Anterior cingulate cortex (tissue), 58 donors: ENCODE measurements at places on chromosomes 4 and X.

DNA sequence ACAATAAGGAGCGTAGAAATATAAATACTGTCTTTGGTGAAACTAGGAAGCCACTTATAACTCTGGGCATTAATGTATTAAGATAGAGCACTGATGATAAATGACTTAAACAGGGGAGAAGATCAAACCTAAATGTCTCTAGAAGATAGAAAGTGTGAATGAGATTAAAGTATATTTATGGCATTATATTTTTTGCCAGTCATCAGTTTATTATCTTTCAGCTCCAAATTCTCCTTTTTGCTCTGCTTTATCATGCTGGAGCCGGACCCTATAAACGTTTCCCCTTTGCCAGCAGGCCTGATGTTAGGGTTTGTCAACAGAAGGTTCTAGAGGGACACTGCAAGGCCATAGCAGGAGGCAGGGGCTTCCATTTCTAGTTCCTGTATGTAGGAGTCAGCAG lies 76.4 kb downstream of the TBC1D19 start:
- no peak for DNase-seq

DNA sequence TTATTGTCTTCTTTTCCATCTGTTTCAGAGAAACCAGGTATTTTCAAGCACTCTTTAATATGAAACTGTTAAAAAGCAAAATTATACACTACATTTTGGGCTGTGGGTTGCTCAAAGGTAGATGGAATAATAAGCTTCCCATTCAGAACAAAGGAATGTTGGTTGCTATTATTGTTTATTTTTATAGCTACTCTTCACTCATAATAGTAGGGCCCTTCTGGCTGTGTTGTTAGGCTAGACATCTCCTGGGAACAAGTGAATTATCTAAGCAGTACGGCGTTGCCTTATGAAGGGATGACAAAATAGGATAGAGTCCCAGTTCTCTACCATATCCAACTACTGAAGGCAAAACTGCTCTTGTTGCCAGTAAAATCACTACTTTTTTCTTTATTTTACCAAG lies 34.2 kb downstream of the TENM3 start:
- no peak for DNase-seq

DNA sequence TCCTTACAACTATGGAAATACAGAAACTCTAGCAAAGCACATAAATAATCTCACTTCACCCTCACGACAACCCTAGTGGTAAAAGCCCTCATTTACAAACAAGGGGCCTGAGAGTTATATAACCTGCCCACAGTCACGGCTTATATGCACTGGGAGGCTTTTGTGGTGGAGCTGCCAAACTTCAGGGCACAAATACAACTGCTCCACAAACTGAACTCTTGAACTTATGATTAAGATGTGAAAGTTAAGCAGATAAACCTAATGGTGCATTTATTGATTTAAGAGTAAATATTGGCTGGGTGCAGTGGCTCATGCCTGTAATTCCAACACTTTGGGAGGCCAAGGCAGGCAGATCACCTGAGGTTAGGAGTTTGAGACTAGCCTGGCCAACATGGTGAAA lies 19.0 kb downstream of the SLC2A9 start:
- no peak for DNase-seq

DNA sequence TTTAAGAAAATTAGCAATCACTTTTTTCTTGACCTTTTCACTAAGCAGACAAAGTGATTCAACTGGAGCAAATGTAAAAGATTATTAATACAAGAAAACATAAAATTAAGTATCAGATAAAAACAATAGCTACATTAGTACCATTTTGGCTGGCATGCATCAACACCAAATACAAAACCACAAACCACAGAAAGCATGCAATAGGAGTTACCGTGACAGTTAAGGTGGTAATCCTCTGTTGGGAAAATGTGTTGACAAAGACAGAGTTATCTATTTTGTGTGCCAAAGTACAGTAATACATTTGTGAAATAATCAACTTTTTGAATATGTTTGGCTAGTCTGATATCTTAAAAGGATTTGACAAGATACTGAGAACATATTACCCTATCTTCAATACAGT lies 89.8 kb upstream of the ETNPPL start:
- DNase-seq, result no peak

- no peak for DNase-seq
These were observed 105.9 kb downstream of the SH3RF1 start for GRCh38 chr4:169164669-169165415.

DNA sequence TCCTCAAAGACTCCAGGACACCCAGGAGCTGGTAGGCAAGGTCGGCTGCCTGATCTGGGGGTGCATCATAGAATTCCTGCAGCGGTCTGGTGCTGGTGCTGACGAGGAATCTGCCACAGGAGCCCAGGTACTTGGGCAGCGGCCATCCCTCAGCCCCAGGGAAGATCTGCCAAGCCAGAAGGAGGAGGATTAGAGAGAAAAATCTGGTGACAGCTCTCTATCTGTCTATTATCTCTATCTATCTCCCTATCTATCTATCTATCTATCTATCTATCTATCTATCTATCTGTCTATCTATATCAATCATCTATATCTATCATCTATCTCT lies 46.7 kb downstream of the DIPK2B start:
- no peak for DNase-seq

GRCh38 chr4:168273838-168274237 lies 44.7 kb downstream of the DDX60 start:
- no peak for DNase-seq

- no peak for DNase-seq
These were observed 95.7 kb downstream of the ANTXR2 start for GRCh38 chr4:79977131-79977840.

DNA sequence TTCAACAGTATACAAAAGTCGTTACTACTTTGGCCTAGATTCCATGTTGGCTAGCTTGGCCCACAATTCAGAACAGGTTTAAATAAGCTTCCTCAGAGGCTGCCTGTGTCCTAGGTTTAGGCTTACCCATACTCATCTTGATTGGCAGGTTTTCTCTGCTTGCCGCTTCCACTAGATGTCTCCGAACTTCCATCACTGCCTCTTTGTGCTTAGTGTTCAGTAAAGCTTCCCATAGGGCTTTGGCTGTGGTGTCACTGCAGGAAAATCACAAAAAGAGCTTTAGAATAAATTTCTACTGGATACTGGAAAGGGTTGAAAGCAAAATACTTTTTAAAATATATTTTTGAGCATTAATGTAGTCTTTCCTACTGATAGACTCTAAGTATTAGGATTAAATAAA lies 52.4 kb downstream of the SCFD2 start:
- DNase-seq, result peak; percentile 24

GRCh38 chrX:37830371-37830770 lies 17.0 kb downstream of the DYNLT3 start:
- DNase-seq, result no peak

DNA sequence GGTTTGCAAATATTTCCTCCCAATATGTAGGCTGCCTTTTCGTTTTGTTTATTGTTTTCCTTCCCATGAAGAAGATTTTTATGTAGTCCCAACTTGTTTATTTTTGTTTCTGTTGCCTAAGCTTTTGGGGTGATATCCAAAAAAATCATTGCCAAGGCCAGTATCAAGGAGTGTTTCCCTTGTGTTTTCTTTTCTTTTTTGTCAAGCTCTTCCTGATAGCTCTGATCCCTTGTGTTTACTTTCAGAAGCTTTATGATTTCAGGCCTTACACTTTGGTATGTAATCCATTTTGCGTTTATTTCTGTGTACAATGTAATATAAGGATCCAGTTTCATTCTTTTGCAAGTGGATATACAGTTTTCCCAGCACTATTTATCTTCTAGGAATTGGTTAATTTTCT lies 93.9 kb downstream of the KLHL13 start:
- no peak for DNase-seq

DNA sequence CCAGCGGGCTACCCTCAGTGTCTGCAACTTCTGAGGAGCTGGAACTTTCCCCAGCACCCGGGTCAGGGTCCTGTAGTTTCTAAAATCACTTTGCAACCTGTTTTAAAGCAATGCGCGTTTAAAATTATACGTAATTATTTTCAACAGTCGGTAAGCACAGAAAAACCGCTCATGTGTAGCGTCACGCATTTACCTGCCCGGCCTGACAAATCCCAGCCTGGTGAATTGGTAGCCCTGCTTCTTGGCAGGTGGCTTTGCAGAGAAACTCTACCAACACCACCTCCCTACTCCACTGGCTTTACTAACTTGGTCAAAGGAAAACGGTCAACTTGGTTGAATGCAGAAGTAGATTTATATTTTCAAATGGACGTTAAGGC lies 640 bp downstream of the BANK1 start:
- DNase-seq, result peak; percentile 3

DNA sequence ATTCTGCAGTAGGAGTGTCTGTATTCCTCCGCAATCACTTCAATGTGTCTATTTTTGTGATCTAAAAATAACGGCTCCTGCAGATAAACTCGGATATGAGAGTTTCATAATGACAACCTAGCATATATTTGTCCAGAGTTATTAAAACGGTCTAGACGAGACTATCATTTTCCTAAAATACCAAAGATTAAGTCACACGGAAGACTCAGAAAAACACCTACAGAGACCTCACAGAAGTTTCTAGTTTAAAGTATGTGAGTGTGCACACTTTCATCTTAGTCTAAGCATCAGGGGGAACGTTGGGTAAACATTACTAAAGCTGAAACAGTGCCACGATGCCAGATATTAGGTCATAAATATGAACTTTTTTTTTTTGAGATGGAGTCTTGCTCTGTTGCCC lies 156.9 kb downstream of the AFAP1 start:
- no peak for DNase-seq

DNA sequence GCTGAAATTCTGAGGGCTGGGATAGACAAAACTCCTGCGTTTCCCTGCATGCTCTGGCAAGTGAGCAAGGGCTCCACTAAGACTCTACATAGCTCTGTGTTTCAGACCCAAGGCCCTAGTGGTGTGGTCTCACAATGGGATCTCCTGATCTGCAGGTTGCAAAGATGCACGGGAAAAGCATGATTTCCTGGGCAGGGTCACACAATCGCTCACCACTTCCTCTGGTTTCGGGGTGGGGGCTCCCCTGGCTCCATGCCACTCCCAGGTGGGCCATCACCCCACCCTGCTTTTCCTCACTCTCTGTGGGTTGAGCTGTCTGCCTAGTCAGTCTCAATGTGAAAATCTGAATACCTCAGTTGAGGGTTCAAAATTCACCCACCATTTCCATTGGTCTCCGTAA lies 111.5 kb downstream of the KLF8 start:
- DNase-seq, result no peak

GRCh38 chr4:55722132-55722531 lies 86.0 kb upstream of the NMU start:
- no peak for DNase-seq

DNA sequence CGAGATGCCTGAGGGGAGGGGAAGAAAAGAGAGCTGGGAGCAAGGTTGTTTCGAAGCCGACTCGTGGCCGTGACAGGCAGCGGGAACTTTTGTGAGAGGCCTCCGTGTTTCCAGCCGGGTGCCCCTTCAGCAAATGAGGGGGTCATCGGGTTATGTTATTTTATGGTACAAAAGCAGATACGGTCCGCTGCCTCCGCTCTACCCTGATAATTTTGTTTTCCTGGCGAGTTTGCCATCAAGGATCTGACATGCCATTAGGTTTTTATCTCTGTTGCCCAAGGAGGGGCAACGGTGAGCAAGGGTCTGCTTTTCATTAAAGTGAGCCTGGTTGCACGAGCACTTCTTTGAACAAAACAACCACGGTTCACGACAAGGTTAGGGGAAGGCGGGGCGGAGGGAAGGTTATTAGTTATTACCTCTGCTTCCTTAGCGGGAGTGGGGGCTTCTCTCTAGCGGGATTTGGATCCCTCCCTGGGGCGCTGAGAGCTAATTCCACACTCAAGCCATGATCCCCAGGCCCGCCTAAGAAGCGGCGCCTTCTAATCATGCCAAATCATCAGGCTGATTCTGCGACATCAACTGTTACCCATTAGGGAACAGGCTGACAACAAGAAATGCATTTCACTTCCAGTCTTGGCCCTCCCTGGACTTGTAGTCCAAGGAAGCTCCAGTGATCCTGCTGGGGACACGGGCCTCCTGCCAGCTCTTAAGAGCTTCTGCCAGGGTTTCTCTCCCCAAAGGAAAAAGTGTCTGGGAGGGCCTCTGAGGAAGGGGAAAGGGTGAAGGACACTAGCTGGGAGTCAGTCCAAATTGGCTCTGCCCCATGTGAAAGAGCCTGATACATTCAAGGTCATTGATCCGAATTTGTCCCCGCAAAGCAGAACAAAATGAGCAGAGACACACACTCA lies 617.7 kb downstream of the MID1IP1 start:
- DNase-seq, result no peak

DNA sequence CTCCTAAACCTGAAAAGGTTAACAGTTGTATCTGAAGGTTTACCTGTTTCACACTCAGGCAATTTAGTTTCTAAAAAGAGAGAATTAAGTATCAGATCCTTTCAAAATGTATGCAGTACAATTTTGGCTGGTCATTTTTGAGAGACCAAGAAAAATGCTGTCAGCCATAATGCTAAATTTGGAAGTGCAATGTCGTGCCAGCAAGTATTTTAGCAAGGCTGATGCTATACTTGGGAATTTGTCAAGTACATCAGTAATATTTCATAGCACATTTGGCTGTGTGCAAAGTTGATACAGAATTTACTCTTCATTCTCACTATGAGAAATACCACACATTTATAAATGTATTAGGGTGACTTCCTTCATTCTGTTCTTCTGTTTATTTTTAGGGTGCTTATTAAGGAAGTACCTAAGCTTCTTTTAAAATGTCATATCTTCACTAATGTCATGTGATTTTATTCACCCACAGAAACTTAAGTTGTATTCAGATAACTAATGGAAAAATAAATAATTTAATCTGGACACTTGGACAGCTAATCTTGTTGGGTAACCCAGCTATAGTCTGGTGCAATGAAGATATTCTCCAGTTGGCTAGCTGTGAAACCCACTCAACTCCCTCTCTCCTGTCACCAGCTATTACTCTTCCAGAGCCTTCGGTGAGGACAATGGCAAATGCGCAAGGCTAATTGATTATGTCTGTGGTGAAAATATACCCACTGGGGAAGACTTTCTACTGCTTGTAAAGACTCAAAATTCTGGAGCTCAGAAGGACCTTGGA lies 84.2 kb upstream of the TLL1 start:
- DNase-seq, result no peak

DNA sequence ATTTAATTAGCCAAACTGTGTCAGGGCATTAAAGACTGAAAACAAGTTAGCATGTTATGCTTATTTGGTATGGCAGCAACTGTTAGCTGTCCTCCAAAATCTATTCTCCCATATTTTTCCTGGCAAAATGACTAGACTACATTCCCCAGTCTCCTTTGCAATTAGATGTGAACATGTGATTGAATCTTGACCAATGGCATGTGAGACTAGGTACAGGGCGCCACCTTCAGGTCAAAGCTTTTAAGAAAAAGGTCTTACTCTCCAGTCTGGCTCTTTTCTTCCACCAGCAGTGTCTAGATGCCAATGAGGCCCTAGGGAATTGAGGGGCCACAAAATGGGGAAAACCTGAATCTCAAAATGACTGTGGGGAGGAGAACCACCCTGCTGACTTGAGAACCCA lies 408.2 kb downstream of the SMARCA1 start:
- no peak for DNase-seq

DNA sequence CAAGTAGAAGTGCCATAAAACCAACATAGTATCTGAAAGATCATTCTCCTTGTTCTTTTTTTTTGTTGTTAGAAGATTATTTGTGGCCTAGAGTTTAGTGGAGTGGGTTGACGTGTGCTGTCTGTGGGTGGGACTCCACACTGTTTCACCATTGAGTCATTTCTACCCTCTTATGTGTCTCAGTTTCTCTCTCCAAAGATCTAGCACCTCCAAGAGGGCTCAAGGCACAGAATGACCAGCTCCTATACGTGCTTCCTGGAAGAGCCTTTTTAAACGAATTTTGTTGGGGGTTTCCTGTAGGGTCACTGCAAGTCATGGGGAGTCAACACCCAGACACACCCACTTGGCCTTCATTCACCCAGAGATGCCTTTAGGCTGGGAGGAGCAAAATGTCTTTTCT lies 150.1 kb downstream of the KLF8 start:
- no peak for DNase-seq

- DNase-seq, result no peak
These were observed 2.9 kb upstream of the CYBB start for GRCh38 chrX:37776987-37777325.
